HS-27A (cell line): ENCODE measurements at places on chromosomes 5 and 9.

- DNase-seq = no peak
Measured at GRCh38 chr5:38534156-38534453, 22.3 kb downstream of the LIFR start.

DNA sequence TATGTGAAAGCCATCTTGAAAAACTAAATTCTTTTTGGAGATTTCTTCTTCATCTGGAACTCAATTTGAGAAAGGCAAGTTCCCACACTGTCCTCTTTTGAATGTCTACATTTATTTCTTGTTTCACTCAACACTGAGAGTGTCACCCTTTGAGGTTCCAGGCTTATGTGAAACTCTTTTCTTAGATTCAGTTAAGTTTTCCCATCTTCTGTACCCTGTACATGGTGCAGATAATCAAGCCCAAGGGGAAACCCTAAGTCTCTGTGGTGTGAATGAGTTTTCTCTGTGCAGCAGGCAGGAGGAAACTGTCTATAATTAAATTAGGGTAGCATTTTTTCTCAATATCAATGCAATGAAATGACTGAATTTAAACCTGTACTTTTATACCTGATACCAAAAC lies 72.3 kb upstream of the PRLR start:
- no peak for DNase-seq

DNA sequence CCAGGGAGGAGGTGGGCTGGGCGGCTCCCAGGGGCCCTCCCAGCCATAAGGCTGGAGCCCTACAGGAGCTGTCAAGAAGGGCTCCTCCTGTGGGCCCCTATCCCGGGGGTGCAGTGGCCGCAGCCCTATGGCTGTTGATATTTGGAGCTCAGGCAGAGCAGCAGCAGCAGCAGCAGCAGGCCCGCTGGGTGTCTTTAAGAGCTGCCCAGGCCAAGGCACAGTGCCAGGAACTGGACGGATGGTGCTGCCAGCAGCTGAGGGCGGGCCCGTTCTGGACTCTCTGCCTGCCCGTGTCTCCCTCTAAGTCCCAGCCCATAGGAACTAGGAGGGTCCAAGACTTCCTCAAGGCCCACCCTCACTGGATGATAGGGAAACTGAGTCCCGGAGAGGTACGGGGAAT lies 3.6 kb downstream of the AK1 start:
- DNase-seq = no peak

DNA sequence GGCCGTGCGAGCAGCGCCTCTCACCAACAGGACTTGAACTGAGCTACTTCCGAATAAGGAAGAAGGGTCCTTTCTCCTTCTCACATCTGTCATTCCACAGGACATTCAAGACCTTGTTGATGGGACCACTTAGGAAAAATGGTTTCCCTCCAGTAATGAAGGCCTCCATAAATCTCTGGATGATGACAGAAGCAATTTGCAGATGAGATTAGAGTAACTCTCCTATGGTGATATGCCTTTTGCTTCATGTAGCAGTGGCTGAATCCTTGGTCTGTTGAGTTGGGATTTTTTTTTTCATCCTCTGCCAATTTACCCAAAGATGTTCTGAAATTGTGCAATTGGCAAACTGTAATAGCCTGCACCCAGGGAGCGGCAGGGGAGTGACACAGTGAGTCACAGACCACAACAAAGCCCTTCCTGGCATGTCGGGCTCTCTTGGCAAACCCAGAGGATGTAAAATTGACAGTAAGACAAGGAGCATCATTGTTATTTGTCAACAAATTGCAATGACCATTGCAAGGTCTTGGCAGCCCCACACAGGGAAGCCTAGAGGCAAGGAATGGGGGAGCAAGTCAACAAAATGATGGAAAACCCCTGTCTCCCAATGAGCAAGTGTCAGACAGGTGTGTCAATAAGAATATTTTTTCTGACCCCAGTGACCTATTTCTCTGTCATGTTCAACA lies 275.9 kb downstream of the ACTL7B start:
- peak; percentile 30 for DNase-seq

- no peak for DNase-seq
Measured at GRCh38 chr5:133514456-133514855, 97.9 kb downstream of the FSTL4 start.

DNA sequence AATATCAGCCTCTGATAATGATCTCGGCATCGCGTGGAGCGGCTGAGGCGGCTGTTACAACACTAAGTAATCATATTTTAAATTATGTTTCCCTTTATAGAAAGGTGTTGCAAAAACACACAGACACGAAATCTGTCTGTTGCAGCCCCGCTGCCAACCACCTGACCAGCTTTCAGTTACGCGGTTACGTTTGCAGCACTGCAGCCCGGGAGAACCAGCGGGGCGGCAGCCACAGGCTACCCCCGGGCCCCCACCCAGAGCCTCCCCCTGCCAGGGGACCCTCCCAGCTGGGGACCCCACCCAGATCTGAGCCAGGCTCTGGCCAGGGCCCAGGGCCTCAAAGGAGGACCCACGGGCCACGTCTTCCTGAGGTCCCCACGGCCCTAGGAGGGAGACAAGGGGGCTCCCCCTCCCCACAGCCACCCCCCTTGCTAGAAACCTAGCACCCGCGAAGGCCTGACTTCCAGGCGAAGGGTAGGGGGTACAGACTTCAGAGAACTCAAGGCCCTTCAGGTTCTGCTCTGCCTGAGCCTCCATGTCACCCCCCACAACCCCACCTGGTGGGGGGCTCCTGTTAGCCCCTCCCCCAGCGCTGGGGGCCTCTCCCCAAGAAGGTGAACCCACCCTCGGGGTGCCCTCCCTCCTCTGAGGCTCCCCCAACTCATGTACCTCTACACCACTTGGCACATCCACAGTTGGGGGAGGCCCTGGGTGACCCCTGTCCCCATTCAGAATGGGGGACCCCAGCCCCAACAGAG lies 6.0 kb downstream of the NACC2 start:
- no peak for DNase-seq
